RPMI8226 (cell line): ENCODE measurements at places on chromosomes 16 and 17.

GRCh38 chr17:1511290-1511689, 5.1 kb downstream of the INPP5K start:
- DNase-seq = no peak

DNA sequence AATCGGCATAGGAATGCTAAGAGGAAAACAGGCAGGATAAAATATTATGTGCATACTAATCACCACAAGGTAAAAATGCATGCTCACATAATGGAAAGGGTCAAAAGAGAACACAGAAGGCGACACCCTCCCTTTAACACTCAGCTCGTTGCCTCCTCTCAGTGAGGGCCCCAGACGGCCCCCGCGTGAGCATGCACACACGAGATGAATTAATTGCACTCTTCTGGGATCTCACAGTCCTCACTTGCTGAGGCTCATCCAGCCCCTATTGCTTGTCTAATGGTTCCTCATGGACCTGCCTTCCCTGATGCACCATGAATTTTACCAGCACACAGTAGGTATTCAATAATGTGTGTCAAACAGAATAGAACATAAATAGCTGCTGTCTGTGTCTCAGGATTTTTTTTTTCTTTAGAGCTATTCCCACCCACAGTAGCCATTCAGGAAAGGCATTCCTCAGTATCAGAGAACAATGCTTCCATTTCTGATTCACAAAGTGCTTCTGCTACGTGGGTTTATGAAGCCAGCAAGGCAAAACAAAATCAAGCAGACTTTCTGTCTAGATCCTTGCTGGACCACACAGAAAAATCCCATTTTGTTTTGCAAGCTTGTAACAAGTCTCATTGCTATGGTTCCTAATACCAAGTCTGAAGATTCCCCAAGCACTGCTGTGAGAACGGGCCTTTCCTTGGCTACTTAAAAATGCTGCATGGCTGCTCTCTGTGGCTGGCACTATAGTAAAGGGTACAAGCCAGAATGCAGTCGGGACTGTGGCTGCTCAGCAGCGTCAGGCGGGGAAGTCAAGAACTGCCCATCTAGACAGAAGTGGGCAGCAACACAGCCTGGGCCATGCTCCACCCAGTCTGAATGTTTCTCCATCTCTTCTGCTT, 43.6 kb downstream of the TOM1L2 start:
- DNase-seq = no peak

- no peak for DNase-seq
Measured at GRCh38 chr17:10211666-10212065, 13.3 kb upstream of the GAS7 start.

- DNase-seq = no peak
Measured at GRCh38 chr16:83219285-83219684, 588.5 kb upstream of the HSBP1 start.

DNA sequence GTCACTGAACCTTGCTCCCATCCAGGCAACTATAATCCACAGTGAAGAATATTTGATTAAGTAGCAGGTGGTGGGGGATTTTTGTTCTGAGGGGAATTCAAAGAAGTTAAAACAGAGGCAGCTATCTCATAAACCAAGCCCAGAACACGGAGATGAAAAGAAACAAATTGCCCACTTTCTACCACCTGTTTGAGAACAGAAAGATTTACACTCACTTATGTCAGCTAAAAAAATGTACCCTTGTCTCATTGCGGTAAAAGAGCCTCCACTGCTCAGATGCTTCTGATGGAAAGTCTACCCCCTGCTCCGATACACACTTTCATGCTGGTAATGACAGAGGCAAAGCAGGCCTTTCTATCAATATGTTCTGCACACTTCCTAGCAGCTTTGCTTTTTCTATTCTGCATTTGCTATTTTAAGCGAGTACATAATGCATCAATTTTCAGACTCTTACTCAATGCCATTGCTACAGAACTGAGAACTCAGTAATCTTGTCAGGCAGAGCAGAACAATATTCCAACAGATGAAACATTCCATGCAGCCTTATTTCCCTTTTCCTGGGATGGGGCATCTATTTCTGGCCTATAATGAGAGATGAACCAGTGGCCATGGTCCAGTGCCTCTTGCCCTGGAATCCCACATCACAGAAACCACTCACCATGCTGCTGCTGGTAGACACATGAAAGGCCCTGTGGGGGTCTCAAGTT, 29.0 kb downstream of the CDK5R1 start:
- no peak for DNase-seq

DNA sequence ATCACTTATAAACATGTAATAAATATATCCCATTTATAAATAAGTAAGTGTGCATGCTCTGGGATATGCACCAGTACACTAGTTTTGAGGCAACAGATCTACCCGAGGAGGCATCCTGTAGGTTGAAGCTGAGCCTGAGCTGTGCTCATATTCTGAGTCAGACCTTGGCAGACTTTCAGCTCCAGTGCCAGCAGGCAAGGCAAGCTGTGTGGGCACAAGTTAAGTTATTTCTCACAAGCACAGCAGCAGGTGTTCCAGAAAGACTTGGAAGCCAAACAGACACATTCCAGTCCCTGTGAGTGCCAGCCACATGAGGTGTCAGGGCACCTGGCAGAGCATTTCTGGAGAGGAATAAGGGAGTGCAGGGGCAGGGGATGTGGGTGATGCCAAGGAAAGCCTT, 1.3 kb upstream of the CLEC19A start:
- peak; percentile 91 for DNase-seq

- no peak for DNase-seq
Measured at GRCh38 chr17:81563861-81564586, 11.9 kb upstream of the FAAP100 start.

DNA sequence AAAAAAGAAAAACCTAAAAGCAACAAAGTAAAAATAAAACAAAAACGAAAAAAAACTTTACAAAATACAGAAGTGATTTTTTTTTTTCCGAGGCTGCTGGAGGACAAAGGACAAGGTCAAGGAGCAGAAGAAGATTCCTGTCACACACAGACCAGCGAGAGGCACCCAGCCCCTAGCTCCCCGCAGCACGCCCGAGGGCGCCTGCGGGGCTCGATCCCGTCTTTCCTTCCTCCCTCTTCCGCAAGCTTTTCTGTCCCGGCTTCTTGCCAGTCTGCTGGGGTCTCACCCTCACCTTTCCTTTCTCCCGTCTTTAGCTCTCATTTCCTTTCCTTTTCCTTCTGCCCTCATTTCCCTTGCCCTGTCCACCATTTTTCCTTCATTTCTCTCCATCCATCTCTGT, 66.1 kb upstream of the DNAH17 start:
- DNase-seq = no peak

GRCh38 chr17:78884148-78884825, 18.7 kb downstream of the CEP295NL start:
- no peak for DNase-seq

- peak; percentile 7 for DNase-seq
Measured at GRCh38 chr17:72634621-72635020, 457.9 kb downstream of the SLC39A11 start.

- no peak for DNase-seq
Measured at GRCh38 chr16:5634666-5635180, 537.1 kb upstream of the EEF2KMT start.

GRCh38 chr17:72600934-72601333, 480.1 kb downstream of the SOX9 start:
- no peak for DNase-seq

- no peak for DNase-seq
Measured at GRCh38 chr16:27414788-27415431, 12.9 kb downstream of the IL21R start.

DNA sequence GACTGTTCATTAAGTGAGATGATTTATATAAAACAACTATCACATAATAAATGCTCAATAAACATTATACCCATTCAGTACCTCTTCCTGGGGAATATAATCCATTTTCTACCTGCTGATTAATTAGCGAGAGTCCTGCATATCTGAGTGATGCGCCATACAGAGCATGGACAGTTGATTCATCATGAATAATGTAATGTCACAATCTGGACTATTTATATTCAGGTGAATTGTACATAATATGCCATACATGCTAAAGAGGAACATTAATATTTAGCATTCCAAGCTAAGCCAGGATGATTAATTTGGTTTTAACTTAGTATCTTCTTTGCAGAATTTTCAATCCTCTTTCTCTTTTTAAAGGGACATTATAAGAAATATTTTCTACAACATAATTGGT, 362.0 kb upstream of the XYLT1 start:
- no peak for DNase-seq

- DNase-seq = no peak
Measured at GRCh38 chr16:87352818-87353217, 30.8 kb downstream of the FBXO31 start.

- DNase-seq = no peak
Measured at GRCh38 chr17:57370037-57370581, 113.8 kb downstream of the MSI2 start.

DNA sequence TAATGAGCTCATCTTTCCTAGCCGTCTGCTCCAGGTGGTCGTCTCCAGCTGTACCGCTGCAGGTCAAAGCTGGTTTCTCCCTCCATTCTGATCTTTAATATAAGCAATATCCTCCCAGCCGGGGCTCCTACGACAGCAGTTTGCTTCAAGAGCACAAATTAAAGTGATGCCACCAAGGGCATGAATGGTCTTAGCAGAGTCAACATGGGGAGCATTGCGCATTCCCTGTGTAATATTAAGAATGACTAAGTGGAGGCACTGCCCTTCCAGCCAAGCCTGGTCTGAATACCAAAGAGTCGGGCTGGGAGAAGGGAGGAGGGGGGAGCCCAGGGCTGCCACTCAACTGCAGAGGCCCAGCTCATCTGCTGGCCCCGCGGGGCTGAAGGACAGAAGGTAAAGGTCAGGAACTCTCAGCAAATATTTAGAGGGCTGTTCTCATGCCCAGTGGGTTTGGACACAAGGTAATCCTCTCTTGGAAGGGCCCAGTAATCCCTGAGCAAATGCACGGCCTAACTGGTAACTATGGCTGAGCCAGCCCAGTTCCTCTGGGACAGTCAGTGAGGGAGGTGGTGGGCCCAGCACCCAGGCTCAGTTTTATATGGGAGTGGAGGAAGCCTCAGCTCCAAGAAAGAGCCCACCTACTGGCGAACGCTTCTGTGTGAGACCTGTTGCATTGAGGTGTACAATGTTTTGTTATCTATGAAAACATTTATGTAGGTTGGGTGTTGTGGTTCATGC, 121.2 kb downstream of the IRX3 start:
- DNase-seq = no peak

- no peak for DNase-seq
Measured at GRCh38 chr16:26316683-26317464, 625.1 kb downstream of the HS3ST4 start.

GRCh38 chr17:27512511-27513346, 56.5 kb downstream of the KSR1 start:
- no peak for DNase-seq

DNA sequence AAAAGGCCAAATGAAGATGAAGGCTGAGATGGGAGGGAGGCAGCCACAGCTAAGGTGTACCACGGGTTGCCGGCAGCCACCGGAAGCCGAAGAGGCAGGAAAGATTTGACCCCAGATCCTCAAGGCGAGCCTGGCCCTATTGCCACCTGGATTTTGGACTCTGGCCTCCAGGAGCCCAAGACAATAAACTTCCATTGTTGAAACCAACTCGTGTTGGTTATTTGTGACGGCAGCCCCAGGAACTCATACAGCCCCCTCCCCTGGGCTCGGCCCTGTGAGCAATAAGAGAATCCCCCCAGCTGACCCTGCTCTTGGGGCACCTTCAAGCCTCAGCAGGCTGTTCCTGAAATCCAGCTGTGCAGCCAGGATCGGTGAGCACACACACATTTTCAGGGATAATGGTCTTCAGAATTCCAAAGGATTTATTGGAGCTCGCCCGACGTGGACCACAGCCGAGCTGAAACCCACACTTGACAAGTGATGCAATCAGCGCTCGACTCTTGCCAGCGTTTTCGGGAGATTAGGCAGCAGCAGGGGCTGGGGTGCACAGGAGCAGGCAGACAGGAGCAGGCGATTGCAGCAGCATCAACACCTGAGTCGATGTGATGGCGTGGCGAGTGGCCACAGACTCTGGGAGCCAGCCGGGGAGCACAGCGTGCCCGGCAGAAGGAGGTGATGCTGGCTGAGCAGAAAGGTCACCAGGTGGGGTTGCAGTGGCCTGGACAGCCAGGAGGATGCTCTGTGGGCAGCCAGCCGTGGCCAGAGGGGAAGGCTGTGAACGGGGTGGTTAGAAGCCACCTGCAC, 22.4 kb upstream of the CBX4 start:
- no peak for DNase-seq

DNA sequence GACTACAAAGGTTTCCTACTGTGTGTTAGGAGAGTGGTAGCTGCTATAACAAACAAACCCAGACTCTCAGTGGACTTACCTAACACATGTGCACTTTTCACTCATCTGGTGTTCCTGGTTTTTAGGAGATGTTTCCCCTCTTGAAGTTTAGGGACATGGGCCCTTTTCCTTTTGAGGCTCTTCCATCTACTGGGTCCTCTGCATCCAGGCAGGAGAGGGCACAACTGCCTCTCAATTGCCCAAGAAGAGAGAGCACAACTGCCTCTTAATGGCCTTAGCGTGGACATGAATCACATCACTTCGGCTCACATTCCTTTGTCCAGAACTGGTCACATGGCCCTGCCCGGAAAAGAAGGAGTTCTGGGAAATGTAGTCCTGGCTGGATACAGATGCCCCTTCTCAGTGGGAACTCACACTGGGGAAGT, 9.8 kb upstream of the TNRC6C start:
- no peak for DNase-seq
